ENCODE measurements at places on chromosomes 1 and 21.
A peak's percentile ranks its signal among the peaks of the same experiment; 100 is the strongest.

GRCh38 chr1:212132025-212132424 lies 96.5 kb downstream of the DTL start:
- DNase-seq: peak; percentile 8

DNA sequence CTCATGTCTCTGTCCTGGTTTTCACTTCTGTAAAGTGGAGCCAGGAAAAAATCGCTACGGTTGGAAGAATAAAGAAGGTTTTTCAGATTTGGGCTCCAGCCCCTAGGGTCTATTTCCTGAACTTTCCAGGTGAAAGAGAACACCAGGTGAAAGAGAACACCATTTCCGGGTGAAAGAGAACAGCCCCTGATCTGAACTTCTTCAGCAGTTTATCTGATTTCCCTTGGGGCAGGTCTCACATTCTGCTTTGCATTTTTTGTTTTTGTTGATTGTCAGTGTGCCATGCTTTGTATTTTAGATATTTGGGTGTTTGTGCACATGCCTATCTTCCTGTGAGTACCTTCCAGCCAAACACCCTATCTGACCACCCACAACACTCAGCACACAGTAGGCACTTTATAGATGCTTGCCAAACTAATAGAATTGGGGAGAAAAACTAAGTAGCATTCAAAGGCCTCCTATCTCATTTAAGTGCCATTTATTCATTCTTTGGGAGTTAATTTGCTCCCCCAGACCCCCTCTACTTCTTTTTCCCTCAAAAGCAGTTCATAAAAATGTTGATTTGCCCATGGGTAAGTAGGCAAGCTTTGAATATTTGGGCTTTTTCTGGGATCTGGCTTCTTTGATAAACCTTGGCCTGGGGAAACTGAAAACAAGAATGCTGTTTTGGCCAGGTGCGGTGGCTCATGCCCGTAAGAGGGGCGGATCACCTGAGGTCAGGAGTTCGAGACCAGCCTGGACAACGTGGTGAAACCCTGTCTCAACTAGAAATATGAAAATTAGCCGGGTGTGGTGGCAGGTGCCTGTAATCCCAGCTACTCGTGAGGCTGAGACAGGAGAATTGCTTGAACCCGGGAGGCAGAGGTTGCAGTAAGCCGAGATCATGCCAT lies 2.2 kb downstream of the NAV1 start:
- DNase-seq: no peak

GRCh38 chr1:200875416-200875815 lies 2.6 kb downstream of the GPR25 start:
- DNase-seq: no peak

DNA sequence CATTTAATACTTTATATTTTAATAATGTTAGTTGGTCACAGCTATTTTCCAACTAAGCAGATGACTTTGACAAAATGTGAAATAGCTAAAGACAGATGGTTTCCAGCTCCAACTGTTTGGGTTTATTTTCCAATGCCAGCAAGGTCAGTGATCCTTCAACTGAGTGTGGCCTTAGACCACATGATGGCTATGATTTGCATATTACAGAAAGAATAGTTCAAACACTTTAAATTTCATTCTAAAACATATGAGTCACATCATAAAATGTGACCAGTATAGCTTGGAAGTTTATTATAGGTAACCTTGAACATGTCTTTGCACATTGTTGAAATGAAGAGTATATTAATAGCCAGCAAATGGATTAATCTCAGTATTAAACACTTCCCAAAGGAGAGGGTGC lies 454.0 kb upstream of the C1orf87 start:
- DNase-seq: no peak

DNA sequence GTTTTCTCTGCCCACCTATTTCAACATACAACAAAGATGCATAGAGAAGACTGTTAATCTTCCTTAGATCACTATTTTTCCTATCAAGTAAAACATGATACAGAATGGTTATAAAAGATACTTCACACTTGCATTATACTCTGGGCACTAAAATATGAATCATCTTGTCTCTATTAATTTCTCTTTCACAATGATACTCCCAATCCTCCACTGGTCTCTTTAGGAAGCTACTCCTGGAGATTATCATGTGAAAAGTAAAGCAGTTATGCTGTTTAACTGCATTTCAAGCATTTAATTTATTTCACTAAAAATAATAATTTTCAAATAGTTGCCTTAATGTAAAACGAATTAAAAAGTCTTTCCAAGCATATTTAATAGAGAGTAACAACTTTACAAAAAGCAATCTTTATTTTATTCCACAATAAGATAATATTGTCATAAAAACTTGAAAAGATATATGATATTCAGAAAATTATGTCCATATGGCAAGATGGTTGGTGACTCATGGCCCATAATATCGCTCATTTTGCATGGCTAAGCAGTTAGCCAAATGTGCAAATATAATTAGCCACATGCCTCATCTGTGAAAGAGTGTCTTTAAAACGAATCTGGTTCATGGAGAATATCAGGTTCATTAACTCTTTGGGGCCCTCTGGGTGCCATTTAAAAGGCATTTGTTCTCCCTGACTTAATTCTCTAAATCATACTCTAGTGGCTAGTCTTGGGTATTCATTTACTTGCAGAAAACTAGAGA lies 1569.0 kb upstream of the B3GALT2 start:
- no peak for DNase-seq

DNA sequence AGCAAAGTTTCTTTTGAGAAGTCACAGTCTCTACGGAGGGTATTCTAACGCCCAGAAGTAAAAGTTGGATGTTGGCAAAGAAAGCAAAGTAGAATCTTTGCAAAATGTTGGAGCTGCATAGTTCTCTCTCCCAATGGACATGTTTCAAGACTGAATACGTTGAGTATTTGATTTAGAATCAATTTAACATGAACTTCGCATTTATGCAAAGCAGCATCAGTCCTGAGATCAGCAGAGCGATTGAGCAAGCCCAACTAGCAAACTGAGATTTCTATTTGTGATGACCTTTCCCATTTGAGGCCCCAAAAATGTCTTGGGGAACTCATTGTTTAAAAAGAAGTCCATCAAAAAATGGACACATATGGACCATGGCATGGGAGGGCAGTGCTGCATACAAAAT lies 8.0 kb downstream of the RUNX1 start:
- DNase-seq: no peak

GRCh38 chr1:154586231-154586630 lies 18.7 kb downstream of the CHRNB2 start:
- DNase-seq: no peak

DNA sequence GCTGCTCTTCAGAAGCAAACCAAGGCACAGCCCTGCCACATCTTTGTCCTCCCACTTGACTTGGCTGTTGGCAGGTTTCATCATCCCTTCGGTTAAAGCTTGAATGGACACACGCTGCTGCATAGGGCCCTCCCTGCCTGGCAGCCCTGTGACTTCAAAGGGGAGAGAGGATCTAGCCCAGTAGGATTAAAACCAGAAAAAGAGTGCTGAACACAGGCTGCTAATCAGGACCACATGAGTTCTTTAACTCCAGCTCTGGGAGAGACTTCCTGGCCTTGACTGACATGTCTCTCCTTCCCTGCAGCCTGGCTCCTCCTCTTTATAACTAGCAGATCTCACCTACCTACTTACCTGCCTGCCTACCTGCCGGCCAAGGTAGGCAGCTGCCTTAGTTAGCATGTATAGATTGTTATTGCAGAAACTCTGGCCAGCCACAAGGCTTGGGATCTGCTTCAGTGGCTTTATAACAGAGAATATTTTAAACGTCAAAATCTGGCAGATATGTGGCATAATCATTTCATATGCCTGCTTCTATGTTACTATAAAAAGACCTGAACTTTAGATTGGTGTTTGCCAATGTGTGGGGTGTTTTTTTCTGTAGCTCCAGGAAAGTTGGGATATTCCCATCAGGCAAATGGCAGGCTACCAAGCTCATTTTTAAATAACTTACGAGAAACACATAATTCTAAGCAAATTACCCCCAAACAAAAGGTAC lies 49.4 kb downstream of the ERG start:
- no peak for DNase-seq

Data from CD4-positive, alpha-beta T cell treated with Interleukin-15 for 4 hours (primary cell).